ENCODE measurements at places on chromosomes 1 and 21. TPM values are rescaled to one million over a fixed set of nuclear protein-coding genes. Genes with fewer than 3 reads are reported as not detected.

Gene SLC19A2
- 7.7 TPM for total RNA-seq

Gene FAM167B
- 2.1 TPM for total RNA-seq

Gene HSD3B2
- not detected for total RNA-seq

Gene MMEL1
- not detected for total RNA-seq

Gene PI4KB
- total RNA-seq = 41.0 TPM

Gene PLA2G5
- 0.36 TPM for total RNA-seq

Gene ANGPTL3
- total RNA-seq = under 0.01 TPM

Gene SLC5A9
- not detected for total RNA-seq

Gene KCNQ4
- not detected for total RNA-seq

Gene GJA8
- not detected for total RNA-seq

Gene F13B
- total RNA-seq = not detected

Gene SLC30A10
- total RNA-seq = not detected

Gene HSD17B7
- 8.4 TPM for total RNA-seq

Gene ADGRB2
- total RNA-seq = 11.3 TPM
